ENCODE measurements at places on chromosomes 1 and 21. TPM values are rescaled to one million over a fixed set of nuclear protein-coding genes. Genes with fewer than 3 reads are reported as not detected.

- DNase-seq, result no peak
These were observed 99.6 kb downstream of the ZBTB18 start for GRCh38 chr1:244150665-244151064.

DNA sequence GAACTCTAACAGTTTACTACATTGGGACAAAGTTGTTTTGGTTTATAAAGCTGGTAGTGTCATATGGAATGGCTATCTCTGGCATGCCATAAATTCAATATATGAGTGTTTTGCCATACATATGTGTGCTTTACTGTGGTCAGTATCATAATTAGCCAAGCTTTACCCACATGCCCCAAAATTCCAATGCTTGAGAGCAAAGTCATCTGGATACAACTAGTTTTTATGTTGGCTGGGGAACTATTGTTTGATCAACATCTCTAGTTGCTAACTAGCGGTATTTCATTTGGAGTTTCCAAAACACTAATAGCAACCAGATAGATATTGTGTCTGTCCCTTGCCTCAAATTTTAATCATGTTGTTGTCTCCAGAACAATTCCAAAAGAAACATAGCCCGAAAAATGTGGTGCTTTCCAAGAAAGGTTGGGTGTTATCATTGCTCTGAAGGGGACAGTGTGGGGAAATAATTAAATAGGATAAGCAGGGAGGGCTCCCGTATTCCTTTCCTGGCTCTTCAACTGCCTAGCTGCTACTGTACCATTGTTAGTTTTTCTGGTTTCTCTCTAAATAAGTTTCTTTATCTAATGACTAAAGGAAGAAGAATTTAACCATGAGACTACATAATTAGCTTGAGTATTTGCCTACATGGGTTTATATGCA is 136.1 kb downstream of the TGFB2 start:
- no peak for DNase-seq

DNA sequence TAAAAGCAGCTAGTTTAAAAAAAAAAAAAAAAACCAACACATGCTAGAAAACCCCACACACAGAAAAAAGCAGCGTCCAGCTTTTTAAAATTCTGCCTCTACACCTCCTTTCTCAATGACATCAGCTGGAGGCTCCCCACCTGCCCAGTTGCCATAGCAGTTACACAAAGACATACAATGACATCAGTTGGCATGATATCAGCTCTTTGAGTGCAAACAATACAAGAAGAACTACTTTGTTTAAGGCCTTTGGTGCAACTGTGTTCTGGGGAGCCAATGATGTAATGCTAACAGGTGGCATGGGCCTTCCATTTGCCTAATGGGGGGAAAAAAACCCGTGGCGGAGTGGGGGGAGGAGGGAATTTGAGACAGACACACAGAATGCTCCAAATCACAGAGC is 32.9 kb downstream of the DUSP10 start:
- DNase-seq, result no peak

GRCh38 chr1:52569449-52570210 is 16.7 kb upstream of the TUT4 start:
- no peak for DNase-seq

DNA sequence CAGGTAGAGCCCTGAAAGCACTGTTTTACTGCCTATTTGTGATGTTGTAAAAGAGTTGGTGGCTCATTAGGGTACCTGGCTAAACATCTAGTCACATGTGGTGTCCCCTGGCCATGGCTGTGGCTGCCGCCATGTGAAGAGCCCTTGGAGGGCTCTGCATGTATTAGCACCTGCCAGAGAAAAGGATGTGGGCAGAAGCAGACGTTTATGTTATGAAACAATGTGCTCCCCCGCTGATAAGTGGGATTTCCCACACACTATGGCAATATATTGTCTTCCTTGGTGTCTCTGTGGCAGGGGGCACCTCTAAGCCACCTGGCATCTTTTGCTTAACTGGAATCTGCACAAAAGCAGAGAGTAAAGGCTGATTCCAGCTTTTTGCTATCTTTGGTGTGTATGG is 9.6 kb downstream of the TENT5C start:
- no peak for DNase-seq

DNA sequence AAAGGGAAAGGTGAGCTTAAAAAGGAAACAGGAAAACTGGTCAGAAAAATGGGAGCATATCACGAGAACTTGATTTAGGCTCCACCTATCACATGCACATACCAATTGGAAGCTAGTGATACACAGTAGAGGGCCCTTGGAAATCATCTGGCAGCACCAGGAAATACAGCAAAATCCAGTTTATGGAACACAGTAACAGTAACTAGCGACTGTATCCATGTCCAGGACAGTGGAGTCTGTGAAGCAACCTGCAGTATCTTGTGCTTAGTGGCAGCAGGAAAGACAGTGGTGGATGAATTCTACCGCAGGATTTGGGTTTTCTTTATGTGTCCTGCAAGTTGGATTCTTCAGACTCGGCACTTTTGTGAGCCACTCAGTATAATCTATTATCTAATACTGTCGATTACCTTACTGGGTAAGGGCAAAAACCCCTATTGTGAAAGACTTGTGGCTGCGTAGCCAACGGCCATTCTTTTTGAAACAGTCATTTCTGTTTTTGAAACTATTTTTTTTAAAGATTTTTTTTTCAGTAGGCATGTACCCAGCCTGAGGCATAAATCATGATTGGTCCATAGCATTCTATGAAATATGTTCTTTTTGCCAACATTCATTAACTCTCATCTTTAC is 1.6 kb upstream of the KDM4A start:
- DNase-seq, result no peak

- no peak for DNase-seq
These were observed 650.3 kb upstream of the NR5A2 start for GRCh38 chr1:199377211-199377610.

DNA sequence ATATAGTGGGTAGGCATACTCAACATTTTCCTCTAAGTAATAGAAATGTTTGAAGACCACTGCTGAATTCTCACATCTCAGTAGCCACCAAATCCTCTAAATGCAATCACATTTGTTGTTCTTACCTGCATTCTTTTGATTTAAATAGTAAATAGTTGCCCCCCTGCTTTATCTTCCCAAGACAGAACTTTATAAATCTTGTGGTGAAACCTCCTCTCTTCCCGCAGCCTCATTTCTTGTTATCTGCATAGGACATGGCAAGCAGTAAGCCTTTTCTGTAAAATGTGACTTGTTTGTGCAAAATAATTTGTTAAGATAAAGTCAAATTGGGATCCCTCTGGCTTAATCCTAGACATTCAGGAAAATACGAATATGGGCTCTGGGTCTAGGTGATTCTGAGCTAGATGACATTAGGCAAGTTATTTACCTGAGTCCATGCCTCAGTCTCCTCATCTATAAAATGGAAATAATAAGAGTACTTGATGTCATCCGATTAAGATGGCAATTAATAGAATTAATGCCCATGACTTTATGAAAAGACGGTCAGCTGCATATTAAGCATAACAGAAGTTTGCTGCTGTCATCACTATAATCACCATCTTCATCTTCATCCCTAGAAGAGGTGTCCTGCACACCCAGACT is 77.7 kb downstream of the LRRC8C start:
- no peak for DNase-seq

DNA sequence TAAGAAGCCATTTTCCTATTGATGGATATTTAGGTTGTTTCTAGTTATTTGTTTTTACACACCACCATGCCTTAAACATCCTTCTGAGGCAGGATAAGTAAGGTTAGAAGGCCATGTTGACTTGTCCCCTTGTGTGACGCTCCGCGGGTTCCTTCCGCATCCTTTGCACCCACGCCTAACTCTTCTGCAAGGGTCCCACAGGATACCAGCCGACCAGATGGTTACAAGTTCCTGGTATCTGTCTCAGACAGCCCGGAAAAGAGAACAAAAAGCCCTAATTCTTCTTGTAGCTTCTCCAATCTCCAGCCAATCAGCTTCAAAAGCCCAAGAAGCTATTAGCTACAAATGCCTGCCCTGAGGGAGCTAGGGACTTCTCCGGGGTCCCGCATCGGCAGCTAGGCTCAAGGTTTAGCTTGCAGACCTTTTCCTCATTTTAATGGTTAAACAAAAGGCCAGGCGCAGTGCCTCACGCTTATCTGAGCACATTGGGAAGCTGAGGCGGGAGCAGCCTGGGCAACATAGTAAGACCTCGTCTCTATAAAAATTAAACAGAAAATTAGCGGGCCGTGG is 4.9 kb upstream of the OTUD3 start:
- DNase-seq, result no peak

Gene G0S2
- 210 TPM for total RNA-seq

Data from right cardiac atrium (tissue), 5 donors.